ENCODE measurements at places on chromosomes 6 and 20.

GRCh38 chr6:1242446-1242845, 69.5 kb upstream of the FOXQ1 start:
- no peak for DNase-seq

DNA sequence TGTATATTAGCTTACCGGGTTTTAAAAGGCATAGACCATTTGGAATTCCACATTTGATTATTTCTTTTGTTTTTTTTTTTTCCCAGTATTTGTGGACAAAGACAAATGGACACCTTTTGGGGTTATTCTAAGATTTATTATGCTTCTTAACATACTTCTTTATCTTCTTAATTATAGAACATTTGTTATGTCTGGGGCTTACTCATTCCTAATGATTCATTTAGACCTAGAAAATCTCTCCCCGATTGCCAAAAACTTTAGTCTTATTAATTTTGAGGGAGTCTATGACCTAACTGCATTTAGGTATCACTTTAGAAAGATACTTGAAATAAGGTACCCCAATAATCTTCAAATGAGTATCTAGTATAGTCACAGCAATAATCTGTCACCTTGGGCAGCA, 170.7 kb upstream of the PREP start:
- no peak for DNase-seq

DNA sequence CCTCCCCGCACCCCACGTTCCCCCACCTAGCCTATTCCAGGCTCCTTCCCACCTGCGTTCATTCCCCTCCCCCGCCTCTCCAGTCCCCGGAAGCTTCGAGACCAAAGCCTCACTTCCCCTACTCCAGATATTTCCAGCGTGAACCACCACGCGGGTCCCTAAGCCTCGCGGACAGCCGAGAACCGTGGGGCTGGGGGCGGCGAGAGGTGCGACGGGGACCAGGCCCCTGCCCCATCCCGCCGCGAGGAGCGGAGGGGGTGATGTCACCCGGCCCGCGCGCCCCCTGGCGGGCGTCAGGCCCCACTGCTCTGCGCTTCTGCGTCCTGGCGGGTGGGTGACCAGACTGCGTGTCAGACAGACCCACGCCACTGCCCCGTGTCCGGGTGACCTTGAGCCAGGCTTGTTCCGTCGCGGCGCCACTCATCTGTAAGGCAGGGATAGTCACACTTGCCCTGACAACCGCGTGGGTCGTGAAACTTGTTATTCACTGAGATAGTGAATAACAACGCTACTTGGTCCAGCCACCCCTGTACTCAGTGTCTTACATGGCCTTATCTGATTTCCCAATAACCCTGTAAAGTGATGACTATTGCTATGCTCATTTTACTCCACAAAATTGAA, 9.0 kb upstream of the HSP90AB1 start:
- no peak for DNase-seq

GRCh38 chr6:30813631-30814145, 69.3 kb upstream of the IER3 start:
- no peak for DNase-seq

DNA sequence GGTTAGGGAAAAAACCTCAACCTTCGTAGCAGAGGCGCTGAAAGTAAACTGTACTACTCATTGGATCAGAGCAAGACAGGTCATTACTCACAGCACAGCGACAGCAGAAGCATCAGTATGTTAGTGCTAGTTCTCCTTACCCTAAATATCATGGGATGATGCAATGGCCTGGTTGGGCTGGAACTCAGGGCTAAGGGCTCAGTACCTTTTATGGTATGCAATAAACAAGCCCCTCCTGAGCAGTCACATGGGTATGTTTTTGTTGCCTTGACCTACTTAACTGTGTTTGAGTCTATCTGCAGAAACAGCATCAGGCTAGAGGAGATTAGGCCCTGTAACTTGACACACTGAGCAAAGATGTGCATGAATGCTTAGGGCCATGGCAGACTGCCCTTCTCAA, 369.4 kb upstream of the IMPG1 start:
- DNase-seq, result no peak

DNA sequence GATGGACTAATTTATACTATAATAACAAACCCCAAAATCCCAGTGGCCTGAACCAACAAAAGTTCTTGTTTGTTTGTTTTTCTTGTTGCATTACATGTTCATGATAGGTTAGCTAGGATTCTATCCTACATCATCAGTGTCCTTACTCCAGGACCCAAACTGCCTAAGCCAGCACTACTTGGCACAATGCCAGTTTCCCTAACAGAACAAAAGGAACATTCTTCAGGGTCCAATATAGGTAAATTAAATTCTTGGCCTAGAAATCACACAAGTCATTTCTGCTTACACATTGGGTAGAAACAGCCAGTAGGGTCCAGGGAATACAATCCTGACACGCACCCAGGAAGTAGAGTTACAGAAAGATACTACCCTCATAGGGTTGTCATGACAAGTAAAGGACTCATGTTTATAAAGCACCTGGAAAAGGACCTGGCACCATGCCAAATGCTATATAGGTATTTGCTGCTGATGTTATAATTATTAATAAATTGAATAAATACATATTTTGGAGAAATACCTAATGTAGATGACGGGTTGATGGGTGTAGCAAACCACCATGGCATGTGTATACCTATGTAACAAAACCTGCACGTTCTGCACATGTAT, 38.8 kb downstream of the RCAN2 start:
- no peak for DNase-seq

GRCh38 chr6:143276436-143276835, 174.1 kb downstream of the ADAT2 start:
- no peak for DNase-seq

GRCh38 chr6:158518191-158519127, 41.4 kb upstream of the TMEM181 start:
- peak; percentile 55 for DNase-seq

DNA sequence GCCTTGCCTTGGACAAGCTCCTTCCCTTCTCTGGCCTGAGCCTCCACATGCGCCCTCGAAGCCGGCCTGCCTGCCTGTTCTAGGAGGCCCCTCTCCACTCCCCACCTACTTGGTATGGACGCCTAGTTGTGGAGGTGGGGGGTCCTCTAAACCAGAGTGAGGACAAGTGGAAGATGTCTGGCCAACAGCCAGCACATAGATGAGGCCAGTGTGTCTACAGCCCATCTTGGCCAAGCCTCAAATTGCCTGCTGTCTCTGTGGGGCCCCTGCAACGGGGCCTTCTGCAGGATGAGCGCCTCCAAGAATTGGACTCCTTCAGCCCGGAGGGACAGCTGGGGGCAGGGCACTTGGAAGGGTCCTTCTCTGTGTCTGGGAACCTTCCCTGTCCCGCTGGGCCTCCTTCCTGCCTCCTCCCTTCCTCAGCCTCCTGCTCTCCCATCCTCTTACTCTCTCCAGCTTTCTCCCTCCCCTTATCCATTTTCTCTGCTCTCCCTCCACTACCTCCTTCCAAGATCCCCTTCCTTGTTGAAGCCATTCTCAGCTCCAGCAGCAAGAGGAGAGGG, 1.6 kb downstream of the MDFI start:
- no peak for DNase-seq

Data from NCI-H2107 (cell line).